ENCODE measurements at places on chromosomes 5 and 9. TPM values are rescaled to one million over a fixed set of nuclear protein-coding genes. Genes with fewer than 3 reads are reported as not detected.

GRCh38 chr5:64269164-64269563 lies 103.5 kb downstream of the RNF180 start:
- no peak for DNase-seq

GRCh38 chr5:95644351-95645042 lies 2.1 kb upstream of the RFESD start:
- peak; percentile 51 for DNase-seq

DNA sequence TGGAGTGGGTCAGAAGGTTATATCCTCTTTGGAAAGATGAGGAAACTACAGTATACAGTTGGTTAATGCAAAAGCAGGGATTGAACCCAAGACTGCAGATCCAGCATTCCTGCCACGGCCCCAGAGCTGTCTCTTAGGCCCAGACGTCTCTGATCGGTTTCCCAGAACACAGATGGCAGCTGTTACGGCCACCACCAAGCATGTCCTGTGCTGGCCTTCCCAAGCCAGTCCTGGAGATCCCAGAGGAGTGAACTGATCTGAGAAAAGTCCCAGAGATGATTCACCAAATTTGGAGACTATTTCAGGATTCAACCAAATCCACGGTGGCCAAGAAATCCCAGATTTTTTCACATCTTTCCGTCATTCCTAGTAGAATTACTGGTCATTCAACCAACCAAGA lies 20.1 kb downstream of the TNIP1 start:
- DNase-seq = no peak

DNA sequence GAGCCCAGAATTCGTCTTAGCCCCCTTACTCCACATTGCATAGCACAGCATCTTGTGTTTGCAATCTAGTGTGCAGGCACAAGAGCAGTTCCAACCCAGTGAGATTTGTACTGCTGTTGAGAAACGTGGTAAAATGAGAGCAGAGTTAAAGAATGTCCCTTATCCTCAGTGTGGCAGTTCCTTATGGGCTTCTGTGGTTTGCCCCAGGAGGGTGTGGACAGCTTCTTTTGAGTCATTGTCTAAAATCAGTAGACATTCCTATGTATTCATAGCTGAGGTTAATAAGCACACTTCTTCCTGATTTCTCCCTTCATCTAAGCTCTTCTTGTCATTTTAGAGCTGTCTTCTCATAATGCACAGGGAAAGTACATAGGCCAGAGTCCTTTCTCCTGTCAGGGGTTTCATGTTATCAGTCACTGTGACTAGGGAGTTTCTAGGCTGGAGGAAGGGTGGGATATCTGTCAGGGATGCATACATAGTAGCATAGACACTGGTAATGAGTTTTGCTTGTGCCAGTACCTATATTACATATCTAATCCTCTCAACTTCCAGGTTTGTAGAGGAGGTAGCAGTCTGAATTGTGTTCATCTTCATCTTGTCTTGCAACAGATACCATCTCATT lies 2.0 kb upstream of the CAVIN4 start:
- peak; percentile 69 for DNase-seq

- no peak for DNase-seq
Measured at GRCh38 chr5:74394916-74395880, 245.3 kb downstream of the ENC1 start.

DNA sequence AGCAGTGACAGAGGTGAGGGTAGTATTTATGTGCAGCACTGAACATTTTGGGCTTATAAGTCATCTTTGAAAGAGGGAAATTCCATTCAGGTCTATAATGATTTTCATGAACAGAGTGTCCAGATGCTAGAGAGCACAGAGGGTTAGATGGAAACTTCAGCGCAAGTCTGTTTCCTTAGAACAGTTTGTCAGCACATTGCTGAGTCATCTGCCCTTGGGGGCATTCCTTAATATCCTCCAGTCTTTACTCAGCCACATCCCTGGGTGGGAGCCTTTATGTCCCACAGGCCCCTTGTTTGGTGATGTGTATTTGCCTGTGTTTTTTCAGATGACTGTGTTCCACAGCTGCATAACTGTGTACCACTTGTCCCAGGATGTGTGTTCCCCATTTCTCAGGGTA lies 138.5 kb upstream of the S1PR3 start:
- DNase-seq = peak; percentile 93

DNA sequence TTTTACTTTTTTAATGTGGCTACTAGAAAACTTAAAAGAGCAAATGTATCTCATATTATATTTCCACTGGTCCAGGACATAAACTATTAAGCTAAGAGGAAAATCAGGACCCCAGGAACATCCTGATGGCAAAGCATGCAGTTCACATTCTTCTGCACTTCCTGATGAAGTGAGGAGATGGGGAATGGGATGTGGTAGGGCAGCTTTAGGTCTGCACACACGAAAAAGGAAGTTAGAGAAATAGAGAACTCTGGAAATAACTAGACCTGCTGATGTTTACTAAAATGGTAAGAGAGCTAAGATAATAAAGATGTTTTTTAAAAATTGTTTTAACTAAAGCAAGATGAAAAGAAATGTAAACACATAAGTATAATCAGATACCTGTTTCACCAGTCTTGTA lies 39.7 kb upstream of the NIPBL start:
- no peak for DNase-seq

GRCh38 chr9:88873635-88874034 lies 117.6 kb upstream of the S1PR3 start:
- DNase-seq = no peak

- no peak for DNase-seq
Measured at GRCh38 chr5:127650022-127650421, 1.1 kb downstream of the CTXN3 start.

DNA sequence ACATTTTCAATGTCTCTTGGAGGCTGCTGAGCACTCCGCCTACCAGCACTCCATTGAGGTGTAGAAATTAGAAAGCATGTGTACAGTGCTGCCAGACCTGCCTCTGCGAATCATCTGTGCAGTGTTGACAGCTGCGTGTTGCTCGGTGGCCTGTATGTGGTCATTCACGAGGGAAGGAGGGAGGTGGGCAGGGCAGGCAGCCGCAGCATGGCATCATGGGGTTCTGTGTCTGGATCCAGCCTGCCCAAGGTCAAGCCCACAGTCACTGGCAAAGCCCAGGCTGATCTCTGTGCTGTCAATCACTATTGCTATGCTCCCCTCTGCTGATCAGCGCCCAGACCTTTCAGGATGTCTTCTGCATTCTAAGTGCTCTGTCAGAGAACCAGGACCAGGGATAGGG lies 8.0 kb upstream of the PDZD2 start:
- DNase-seq = no peak

DNA sequence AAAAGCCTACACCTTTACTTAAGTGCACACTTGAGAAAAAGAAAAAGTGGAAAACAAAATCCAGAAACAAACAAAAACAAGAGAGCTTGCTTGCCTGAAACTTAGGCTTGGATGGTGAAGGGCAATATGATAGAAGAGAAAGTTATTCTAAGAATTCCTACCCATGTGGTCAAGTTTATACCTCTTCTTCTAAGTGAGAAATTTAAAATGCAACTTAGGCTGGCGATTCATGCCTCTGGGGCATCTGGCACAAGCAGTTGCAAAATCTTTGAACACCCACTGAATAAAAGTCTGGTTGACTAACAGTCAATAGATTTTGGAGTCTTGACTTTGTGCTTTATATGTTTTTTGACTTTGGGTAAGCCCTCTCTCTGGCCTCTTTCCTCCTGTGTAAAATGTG lies 239.6 kb downstream of the KDM4C start:
- DNase-seq = no peak

DNA sequence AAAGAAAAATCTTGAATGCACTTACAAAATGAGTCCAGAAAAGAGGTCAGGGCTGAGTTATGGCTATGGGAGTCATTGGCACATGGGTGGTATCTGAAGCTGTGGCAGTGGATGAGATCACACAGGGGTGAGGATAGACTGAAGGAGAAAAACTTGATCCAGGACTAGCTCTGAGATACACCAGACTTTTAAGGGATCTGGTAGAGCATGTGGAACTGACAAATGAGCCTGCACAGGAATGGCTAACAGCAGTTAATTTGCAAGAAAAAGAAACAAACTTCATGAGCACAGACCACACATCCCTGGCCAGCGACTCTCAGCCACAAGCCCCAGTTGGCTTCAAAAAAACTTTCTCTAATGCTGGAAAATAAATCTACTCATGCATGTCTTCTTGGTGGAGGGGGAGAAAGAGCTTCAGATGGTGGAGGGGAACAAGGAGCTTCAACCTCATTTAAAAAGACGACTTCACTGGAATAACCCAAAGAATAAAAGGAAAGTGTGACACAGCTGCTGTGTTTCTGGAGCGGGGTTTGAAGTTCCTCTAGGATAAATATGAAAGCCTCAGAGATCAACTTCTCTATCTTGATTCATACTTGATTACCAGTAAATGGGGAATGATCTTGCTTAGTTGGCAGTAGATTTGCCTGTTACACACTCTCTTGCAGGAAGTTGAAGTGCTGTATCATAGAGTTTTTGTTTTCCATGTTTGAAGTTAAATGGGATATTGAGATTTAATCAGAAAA lies 33.6 kb downstream of the TNFAIP8 start:
- DNase-seq = peak; percentile 34

GRCh38 chr5:54829676-54830535 lies 155.5 kb downstream of the ESM1 start:
- DNase-seq = no peak

GRCh38 chr9:36486933-36487481 lies 85.7 kb upstream of the MELK start:
- peak; percentile 53 for DNase-seq

- no peak for DNase-seq
Measured at GRCh38 chr9:131937451-131937850, 142.2 kb downstream of the MED27 start.

DNA sequence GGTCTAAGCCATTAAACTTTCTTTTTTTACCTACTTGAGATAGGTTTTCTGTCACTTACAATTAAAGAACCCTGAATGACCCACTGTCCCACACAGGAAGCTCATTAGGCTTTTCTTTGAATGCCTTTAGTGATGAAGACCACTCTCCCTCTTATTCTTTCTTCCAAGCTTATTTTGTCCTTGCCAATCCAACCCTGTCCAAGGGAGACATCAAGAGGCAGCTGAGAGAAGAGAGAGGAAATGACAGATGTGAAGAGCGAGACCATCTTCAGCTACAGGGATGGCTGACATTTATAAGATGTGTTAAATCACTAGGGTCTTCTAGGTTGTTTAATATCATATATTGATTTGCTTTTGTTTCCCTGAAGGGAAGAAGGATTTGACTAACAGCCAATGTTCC lies 133.5 kb downstream of the FAM114A2 start:
- DNase-seq = no peak

- no peak for DNase-seq
Measured at GRCh38 chr9:19022206-19022605, 10.8 kb downstream of the SAXO1 start.

DNA sequence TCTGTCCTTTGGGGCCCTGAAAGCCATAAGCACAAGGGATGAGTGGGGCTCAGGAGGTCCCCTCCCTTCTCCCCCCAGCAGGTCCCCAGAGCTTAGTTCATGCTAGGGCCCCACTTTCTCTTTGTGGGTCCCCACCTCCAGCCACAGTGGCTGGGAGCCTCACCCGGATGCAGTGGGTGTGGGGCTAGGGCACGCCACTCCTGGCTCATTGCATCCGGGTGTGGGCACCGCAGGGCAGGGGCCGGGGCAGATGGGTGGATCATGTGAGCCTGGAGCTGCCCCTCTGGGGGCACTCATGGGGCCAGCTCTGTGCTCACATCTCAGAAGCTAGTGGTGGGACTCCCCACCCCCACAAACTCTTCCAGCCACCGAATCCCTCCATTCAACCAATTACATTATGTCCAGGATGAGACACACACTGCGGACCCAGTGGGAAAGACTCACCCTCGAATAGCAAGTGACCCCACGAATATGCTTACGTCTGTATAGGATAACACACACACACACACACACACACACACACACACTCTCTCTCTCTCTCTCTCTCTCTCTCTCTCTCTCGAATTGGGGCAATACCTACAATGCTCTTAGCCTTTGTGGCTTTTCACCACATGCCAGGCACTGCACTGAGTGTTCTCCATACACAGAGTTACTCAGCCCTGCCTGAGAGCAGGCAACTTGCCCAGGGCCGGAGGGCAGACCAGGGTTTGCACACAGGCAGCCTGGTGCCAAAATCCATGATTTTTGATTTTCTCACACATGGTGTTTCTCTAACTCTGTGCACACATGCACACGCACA lies 16.8 kb upstream of the PHYKPL start:
- peak; percentile 80 for DNase-seq

- no peak for DNase-seq
Measured at GRCh38 chr9:27924502-27924901, 351.2 kb upstream of the C9orf72 start.

DNA sequence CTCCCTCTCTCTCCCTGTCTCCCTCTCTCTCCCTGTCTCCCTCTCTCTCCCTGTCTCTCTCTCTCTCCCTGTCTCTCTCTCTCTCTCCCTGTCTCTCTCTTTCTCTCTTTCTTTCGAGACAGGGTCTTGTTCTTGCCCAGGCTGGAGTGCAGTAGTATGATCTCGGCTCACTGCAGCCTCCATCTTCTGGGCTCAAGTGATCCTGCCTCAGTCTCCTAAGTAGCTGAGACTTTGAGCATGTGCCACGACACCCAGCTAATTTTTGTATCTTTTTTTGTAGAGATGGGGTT lies 14.3 kb downstream of the TRIO start:
- no peak for DNase-seq

- no peak for DNase-seq
Measured at GRCh38 chr5:167853421-167853820, 438.0 kb upstream of the WWC1 start.

GRCh38 chr9:133141833-133142595 lies 21.0 kb upstream of the RALGDS start:
- DNase-seq = peak; percentile 58

GRCh38 chr9:94773655-94774054 lies 47.2 kb downstream of the AOPEP start:
- DNase-seq = no peak

DNA sequence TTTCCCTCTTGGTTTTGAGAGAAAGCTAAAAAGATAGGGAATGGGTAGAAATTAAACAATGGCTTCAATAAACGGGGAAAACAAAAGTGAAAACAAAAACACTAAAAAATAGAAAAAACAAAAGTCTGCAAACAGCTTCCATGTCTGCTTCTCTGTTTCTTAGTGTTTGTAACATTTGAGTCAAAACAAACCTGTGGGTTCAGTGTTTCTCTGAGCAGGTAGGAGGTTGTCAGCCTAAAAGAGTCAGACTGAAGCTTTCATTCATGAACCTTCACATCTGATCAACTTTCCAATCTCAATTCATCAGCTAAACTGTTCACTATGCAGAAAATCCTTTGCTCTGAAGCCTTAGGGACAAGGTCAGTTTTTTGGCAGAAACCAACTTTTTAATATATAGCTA lies 102.5 kb upstream of the ADAMTS16 start:
- no peak for DNase-seq

The TRPM3 gene
- total RNA-seq = under 0.01 TPM

The LECT2 gene
- not detected for total RNA-seq

The SIT1 gene
- total RNA-seq = not detected

The ARL14EPL gene
- not detected for total RNA-seq

The LHX3 gene
- not detected for total RNA-seq

The SPATA31E1 gene
- not detected for total RNA-seq

The SOHLH1 gene
- total RNA-seq = not detected

The FRMD3 gene
- total RNA-seq = 6.1 TPM
